ENCODE measurements at places on chromosomes 13 and 19.

GRCh38 chr19:58546019-58546530, 2.2 kb downstream of the TRIM28 start:
- no peak for DNase-seq

DNA sequence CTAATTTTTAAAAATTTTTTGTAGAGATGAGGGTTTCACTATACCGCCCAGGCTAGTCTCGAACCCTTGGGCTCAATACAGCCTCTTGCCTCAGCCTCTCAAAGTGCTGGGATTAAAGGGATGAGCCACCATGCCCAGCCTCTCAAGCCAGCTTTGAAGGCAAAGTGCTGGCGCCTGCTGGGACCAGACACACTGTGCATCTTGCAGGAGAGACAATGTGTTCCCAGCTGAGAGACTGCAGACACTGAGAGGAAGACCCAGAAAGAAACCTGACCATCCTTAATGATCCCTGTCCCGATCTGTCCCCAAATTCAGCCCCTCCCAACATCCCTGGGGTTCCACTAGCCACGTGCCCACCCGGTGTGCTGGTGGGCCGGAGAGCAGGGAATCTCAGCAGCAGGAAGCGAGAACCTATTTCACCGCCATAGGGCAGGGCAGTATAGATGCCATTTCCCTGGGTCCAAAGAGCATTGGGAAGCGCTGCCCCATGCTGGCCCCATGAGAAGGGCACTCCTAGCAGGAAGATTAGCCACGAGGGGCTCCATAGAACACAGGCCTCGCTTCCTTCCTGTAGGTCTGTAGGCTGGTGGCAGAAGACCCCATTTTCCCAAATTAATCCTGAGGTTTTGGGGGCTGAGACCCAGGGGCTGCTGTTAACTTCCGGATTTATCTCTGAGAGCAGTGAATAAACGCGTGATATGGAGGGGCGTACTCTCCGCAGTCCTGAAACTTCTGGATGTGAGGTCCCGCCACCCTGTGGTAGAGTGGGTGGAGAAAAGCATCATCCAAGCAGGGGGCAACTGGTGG, 968 bp downstream of the RAVER1 start:
- DNase-seq: no peak

GRCh38 chr13:64033921-64034320, 2618.3 kb upstream of the PCDH20 start:
- no peak for DNase-seq

DNA sequence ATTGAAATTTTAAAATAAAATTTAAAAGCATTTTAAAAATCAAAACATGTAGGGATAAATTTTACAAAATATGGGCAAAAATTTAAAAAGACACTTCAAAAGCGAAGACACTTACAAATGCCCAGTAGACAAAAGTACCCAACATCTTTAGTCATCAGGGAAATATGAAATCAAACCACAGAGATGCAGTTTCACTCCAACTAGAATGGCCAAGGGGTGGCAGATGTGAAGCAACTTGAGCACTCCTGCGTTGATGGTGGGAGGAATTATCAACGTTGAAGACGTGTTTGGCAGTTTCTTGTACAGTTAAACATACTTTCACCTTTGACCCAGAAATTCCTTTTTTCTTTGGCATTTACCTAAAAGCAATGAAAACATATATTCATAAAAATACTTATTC, 518.0 kb upstream of the SGCG start:
- DNase-seq: no peak

- no peak for DNase-seq
Measured at GRCh38 chr19:53892981-53893325, 11.0 kb downstream of the PRKCG start.

DNA sequence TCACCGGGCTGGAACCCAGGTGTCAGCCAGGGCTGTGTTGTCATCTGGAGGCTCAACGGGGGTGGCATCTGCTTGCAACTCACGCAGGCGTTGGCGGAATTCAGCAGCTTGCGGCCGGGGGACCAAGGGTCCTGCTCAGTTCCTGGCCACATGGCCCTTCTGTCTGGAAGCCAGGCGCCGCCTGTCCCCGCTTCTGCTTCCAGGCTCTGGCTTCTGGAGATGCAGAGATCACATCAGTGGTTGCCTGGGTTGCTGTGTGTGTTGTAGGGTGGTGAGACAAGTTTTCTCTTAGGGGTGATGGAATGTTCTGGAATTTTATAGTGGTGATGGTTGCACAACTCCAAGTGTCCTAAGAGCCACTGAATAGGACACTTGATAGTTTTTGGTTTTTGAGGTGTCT, 5.0 kb downstream of the ADAT3 start:
- no peak for DNase-seq

GRCh38 chr13:32330441-32330840, 15.1 kb downstream of the BRCA2 start:
- no peak for DNase-seq

Data from posterior cingulate gyrus (tissue), 11 donors.